ENCODE measurements at places on chromosomes 1 and 21. TPM values are rescaled to one million over a fixed set of nuclear protein-coding genes. Genes with fewer than 3 reads are reported as not detected.

VWA5B1 gene
- total RNA-seq: 0.08 TPM

DNA sequence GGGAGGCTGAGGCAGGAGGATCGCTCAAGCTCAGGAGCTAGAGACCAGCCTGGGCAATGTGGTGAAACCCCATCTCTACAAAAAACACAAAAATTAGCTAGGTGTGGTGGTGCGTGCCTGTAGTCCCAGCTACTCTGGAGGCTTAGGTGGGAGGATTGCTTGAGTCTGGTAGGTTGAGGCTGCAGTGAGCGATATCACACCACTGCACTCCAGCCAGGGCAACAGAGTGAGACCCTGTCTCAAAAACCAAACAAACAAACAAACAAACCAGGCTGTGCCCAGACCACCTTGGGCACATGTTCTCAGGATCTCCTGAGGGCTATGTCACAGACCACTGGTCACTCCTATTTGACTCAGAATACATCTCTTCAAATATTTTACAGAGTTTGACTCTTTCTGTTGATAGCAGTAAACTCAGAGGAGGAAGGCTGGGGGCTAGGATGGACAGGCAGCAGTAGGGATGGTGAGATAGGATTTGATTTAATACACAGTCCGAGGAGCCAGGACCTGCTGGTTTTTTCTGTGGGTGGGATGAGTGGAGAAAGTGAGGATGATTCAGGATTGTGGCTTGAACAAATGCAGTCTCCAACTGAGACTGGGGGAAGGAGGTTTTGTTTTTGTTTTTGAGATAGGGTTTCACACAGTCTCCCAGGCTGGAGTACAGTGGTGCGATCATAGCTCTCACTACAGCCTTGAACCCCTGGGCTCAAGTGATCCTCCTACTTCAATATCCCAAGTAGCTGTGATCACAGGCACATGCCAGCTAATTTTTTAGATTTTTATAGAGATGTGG lies 46.5 kb downstream of the OLFML3 start:
- no peaks in the 10 kb centered on the region for H3K27me3 ChIP-seq
- no peak overlapping the region for H3K27ac ChIP-seq
- H3K4me3 ChIP-seq: no peak overlapping the region
- DNase-seq: no peak
- no peaks in the 10 kb centered on the region for H3K4me1 ChIP-seq

GRCh38 chr1:27203946-27204345 lies 30.5 kb upstream of the WDTC1 start:
- no peak for DNase-seq
- no peak overlapping the region for H3K4me3 ChIP-seq
- no peaks in the 10 kb centered on the region for H3K4me1 ChIP-seq

C1orf56 gene
- 1.2 TPM for total RNA-seq

NCF2 gene
- 2.9 TPM for total RNA-seq

DNA sequence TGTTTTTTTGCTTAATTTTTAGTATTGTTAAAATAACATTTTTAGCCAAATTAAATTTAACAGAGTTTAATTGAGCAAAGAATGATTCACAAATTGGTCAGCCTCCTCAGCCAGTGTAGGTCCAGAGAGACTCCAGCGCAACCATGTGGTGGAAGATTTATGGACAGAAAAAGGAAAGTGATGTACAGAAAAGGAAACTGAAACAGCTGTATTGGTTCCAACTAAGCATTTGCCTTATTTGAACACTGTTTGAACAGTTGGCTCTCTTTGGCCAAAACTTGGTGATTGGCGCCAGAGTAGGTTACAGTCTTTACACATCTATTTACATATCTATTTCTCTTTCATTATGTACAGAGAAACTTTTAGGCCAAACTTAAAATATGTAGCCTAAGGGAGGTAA lies 19.4 kb downstream of the RPS6KC1 start:
- no peak overlapping the region for H3K27ac ChIP-seq
- no peak for DNase-seq
- peaks cover 3% of the 10 kb centered on the region for H3K36me3 ChIP-seq
- H3K4me3 ChIP-seq: no peak overlapping the region
- no peaks in the 10 kb centered on the region for H3K27me3 ChIP-seq

GRCh38 chr1:245704341-245704740 lies 549.6 kb downstream of the KIF26B start:
- H3K4me1 ChIP-seq: no peaks in the 10 kb centered on the region
- H3K4me3 ChIP-seq: no peak overlapping the region
- no peak overlapping the region for H3K27ac ChIP-seq
- H3K36me3 ChIP-seq: no peaks in the 10 kb centered on the region

- peaks cover 11% of the 10 kb centered on the region for H3K36me3 ChIP-seq
- H3K27ac ChIP-seq: no peak overlapping the region
- H3K27me3 ChIP-seq: no peaks in the 10 kb centered on the region
- H3K4me3 ChIP-seq: no peak overlapping the region
- peaks cover 28% of the 10 kb centered on the region for H3K4me1 ChIP-seq
- DNase-seq: no peak
Measured at GRCh38 chr1:33263890-33264504, 7.7 kb downstream of the ZNF362 start.

DNA sequence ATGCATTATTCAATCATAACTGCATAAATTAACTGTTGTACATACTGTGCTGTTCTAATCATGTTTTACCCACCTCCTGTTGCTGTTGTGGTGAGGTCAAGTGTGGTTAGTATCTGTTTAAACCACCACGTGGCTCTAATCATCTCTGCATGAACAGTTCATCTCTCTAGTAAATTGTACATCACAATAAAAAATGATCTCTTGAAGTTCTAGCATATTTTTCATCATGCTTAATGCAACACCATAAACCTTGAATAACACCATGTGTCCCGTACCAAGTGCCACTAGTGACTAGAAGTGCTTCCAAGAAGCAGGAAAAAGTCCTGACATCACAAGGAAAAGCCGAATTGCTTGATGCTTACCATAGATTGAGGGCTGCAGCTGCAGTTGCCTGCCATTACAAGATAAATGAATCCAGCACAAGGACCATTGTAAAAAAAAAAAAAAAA lies 51.7 kb downstream of the SNRPE start:
- no peaks in the 10 kb centered on the region for H3K36me3 ChIP-seq
- no peak overlapping the region for H3K4me3 ChIP-seq
- H3K4me1 ChIP-seq: no peaks in the 10 kb centered on the region

- no peak overlapping the region for H3K27ac ChIP-seq
- no peak overlapping the region for H3K4me3 ChIP-seq
- no peaks in the 10 kb centered on the region for H3K27me3 ChIP-seq
- no peaks in the 10 kb centered on the region for H3K4me1 ChIP-seq
- no peaks in the 10 kb centered on the region for H3K36me3 ChIP-seq
- no peak for DNase-seq
Measured at GRCh38 chr21:17858747-17859146, 39.6 kb upstream of the C21orf91 start.

TMEM222 gene
- total RNA-seq: 22.5 TPM

Measured in CD4-positive, alpha-beta T cell (primary cell).